Progenitor cell of endocrine pancreas (in vitro differentiated cells): ENCODE measurements at places on chromosomes 13 and 19. TPM values are rescaled to one million over a fixed set of nuclear protein-coding genes. Genes with fewer than 3 reads are reported as not detected.

Gene POU2F2
- 0.89 and 1.6 TPM in 2 replicates for total RNA-seq

Gene HSPB6
- total RNA-seq, result 0.33 TPM in 1 of 2 replicates, not detected in the other

Gene IL17D
- 6.3 and 6.4 TPM in 2 replicates for total RNA-seq

Gene CDX2
- 24.8 and 31.0 TPM in 2 replicates for total RNA-seq

Gene TGDS
- total RNA-seq, result 12.9 and 13.5 TPM in 2 replicates

Gene FAM216B
- not detected in 2 replicates for total RNA-seq

GRCh38 chr13:49980266-49980665, 16.6 kb upstream of the TRIM13 start:
- no peaks in the 10 kb centered on the region for H3K4me1 ChIP-seq
- H3K4me3 ChIP-seq, result no peak overlapping the region
- H3K27me3 ChIP-seq, result no peaks in the 10 kb centered on the region
- no peak overlapping the region for H3K27ac ChIP-seq
- DNase-seq, result no peak
- H3K36me3 ChIP-seq, result no peaks in the 10 kb centered on the region

GRCh38 chr19:17296273-17296672, 7.0 kb downstream of the ABHD8 start:
- no peaks in the 10 kb centered on the region for H3K27me3 ChIP-seq
- H3K36me3 ChIP-seq, result peaks cover 15% of the 10 kb centered on the region
- no peaks in the 10 kb centered on the region for H3K4me1 ChIP-seq
- no peak overlapping the region for H3K4me3 ChIP-seq
- no peak overlapping the region for H3K27ac ChIP-seq
- no peak for DNase-seq

DNA sequence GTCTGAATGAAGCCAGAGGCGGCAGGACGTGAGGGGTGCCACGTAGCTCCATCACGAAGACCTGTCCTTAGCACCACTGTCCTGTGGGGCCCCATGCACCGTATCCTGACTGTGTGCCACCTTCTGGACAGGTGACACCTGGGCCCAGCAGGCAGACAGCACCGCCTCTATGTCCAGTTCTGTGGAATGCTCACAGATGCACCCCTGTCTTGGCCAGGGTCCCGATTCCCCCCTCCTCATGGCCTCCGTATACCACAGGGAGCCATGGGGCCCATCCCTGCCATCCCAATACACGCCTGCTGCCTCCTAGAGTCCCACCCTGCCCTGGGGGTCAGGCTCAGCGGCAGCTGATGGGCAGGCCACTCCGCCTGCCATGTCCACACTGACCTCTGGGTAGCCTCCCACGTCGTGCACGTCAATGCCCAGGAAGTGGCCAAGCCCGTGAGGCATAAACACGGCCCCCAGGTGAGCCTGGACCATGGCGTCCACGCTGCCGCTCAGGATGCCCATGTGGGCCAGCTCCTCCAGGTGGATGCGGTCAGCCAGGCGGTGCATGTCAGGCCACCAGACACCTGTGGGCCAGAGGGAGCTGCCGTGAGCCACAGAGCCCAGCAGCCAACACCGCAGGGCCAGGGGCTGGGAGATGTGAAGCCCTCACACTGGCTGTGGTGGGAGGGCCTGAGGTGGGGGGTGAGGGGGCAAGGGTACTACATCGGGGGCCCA, 17.6 kb downstream of the CEBPG start:
- H3K27ac ChIP-seq, result no peak overlapping the region
- H3K27me3 ChIP-seq, result no peaks in the 10 kb centered on the region
- no peak overlapping the region for H3K4me3 ChIP-seq
- H3K36me3 ChIP-seq, result no peaks in the 10 kb centered on the region

DNA sequence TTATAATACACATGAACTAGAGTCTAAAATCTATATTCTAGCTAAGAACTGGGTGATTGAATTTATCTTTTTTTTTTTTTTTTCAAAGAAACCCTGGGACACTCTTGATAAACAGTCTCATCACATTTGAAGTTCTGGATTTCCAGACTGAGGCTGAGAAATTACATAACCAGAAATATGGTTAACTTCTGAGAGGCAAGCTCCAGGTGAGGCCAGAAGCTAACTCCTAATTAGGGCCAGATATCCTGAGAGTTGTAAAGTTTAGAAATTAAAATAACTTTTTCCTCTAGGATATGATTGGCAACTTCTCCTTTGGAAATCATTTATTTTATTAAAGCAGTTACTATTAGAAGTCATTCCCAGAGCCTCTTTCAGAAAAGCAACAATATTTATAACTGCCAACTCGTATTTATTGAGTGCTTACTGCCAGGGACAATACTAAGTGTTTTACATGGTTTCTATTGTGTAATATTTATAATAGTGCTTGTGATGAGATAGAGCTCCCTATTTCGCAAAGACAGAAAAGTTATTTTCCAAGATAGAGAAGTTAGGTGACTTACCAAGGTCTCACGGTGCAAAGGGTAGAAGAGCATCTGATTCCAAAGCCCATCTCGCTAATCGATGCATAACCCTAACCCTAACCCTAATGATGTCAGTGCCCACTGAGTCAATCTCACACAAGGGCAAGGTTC, 187.7 kb downstream of the DCT start:
- H3K36me3 ChIP-seq, result peaks cover 4% of the 10 kb centered on the region
- H3K4me3 ChIP-seq, result no peak overlapping the region
- H3K27ac ChIP-seq, result peak overlapping the region; percentile 26
- no peaks in the 10 kb centered on the region for H3K27me3 ChIP-seq
- H3K4me1 ChIP-seq, result peaks cover 40% of the 10 kb centered on the region

DNA sequence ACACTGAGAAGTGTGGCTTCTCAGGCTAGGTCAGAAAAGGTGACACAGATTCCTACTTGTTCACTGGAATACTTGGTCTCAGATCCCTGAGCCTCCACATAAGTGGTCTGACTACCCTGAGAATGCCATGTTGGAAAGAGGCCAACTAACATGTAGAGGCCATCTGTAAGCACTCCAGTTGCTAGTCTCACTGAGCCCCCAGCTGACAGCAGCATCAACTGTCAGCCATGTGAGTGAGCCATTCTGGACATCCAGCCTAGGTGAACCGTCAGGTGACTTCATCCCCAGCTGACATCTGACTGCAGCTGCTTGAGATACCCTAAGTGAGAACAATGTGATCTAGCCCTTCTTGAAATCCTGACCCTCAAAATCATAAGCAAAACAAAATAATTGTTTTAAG, 18.1 kb upstream of the ARL11 start:
- H3K27me3 ChIP-seq, result no peaks in the 10 kb centered on the region
- H3K4me3 ChIP-seq, result no peak overlapping the region
- H3K36me3 ChIP-seq, result no peaks in the 10 kb centered on the region
- DNase-seq, result no peak
- peaks cover 2% of the 10 kb centered on the region for H3K4me1 ChIP-seq
- no peak overlapping the region for H3K27ac ChIP-seq

DNA sequence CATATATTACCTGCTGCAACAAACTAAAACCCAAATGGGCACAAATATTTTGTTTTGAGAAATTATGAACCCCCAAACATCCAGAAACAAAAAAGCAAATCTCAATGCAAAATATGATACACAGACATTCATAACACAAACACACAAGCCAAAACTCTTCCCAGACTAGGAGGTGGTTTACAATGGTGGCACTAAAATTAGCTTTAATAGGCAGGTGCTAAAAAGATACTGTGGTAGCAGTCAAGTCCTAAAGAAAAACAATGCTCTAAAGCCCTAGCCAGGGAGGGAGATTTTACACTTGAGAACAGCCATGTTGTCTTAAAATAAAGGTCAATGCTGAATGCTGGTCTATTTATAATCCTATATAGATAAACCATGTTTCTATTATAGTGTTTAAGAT, 65.0 kb downstream of the DOCK9 start:
- H3K4me3 ChIP-seq, result no peak overlapping the region
- H3K36me3 ChIP-seq, result no peaks in the 10 kb centered on the region
- DNase-seq, result no peak
- H3K27me3 ChIP-seq, result no peaks in the 10 kb centered on the region

- no peak for DNase-seq
- H3K4me1 ChIP-seq, result no peaks in the 10 kb centered on the region
- H3K4me3 ChIP-seq, result no peak overlapping the region
- no peak overlapping the region for H3K27ac ChIP-seq
- H3K36me3 ChIP-seq, result peaks cover 91% of the 10 kb centered on the region
Observed at GRCh38 chr19:36547001-36547732, 19.1 kb upstream of the ZNF260 start.

- DNase-seq, result no peak
- peaks cover 14% of the 10 kb centered on the region for H3K4me1 ChIP-seq
- no peak overlapping the region for H3K4me3 ChIP-seq
- peaks cover 11% of the 10 kb centered on the region for H3K36me3 ChIP-seq
Observed at GRCh38 chr13:57673197-57673596, 41.7 kb downstream of the PCDH17 start.

- no peak overlapping the region for H3K4me3 ChIP-seq
- no peak overlapping the region for H3K27ac ChIP-seq
- H3K36me3 ChIP-seq, result no peaks in the 10 kb centered on the region
- no peak for DNase-seq
Observed at GRCh38 chr13:83057119-83057518, 825.2 kb downstream of the SLITRK1 start.

GRCh38 chr19:7415163-7415856, 66.6 kb downstream of the ARHGEF18 start:
- no peak for DNase-seq
- no peaks in the 10 kb centered on the region for H3K27me3 ChIP-seq
- H3K4me1 ChIP-seq, result peaks cover 21% of the 10 kb centered on the region
- no peak overlapping the region for H3K4me3 ChIP-seq

DNA sequence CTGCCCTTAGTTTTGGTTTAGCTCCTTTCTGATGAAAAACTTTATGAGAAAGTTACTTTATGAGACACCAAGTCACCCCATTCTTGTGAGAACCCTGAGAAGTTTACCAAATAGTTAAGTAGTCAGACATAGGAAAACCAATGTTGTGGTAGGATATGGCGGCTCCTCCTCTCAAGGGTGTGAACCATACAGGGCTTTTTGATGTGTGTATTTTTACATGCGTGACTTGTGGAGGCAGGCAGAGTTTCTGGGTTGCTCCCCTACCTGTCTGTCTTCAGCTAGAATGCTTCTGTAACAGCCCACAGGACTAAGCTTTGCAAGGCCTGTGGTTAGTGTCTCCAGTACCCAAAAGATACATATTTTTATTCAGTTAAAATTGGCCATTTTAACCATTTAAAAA, 18.3 kb downstream of the UBAC2 start:
- H3K27ac ChIP-seq, result no peak overlapping the region
- no peaks in the 10 kb centered on the region for H3K27me3 ChIP-seq
- no peak overlapping the region for H3K4me3 ChIP-seq
- DNase-seq, result no peak
- peaks cover 4% of the 10 kb centered on the region for H3K4me1 ChIP-seq
